Right renal cortex interstitium (tissue), 3 donors: ENCODE measurements at places on chromosomes 4 and X. TPM values are rescaled to one million over a fixed set of nuclear protein-coding genes. Genes with fewer than 3 reads are reported as not detected.

Gene LEF1
- polyA plus RNA-seq: 78.9 TPM

Gene UGT2B17
- polyA plus RNA-seq: not detected

DNA sequence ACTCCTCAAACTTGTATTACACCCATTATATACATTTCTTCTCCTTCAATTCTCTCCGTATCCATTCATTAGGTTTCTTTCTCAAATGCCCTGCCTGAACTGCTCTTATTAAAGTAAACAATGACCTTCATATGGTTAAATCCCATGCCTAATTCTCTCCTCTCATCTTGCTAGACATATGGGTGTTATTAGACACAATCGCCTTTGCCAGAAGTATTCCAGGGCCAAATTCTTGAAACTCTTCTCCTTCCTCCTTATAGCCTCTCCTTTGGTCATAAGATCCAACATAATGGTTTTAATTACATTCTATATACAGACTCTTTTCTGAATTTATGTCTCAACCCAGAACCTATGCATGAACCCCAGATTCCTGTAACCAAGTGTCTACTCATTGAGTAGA, 4.8 kb downstream of the ANXA10 start:
- DNase-seq: no peak

- DNase-seq: no peak
These were observed 6.8 kb downstream of the ARMCX5 start for GRCh38 chrX:102606115-102606514.

Gene DMRTC1
- 0.33 TPM for polyA plus RNA-seq

Gene DACH2
- 25.8 TPM for polyA plus RNA-seq

GRCh38 chr4:7448036-7448435, 13.3 kb upstream of the PSAPL1 start:
- no peak for DNase-seq

DNA sequence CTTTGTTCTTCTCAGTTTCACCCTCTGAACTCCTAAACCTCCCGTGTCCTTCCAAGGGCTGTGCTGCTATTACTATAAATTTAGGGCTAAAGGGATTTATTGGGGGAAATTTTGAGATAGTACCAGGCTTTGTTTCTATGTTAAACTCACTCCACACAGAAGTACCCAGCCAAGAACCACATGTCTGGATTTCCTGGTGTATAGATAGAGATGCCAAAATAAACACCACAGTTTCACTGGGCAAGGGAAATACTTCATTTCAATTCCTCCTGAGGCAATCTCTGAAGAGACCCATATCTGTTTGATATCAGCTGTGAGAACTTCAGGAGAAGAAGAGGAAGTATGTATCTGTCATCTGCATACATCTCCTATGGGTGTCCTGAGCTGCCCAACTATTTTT, 21.7 kb upstream of the CLNK start:
- DNase-seq: no peak
